GM20000 (cell line): ENCODE measurements at places on chromosomes 7 and 10.

- DNase-seq = no peak
Observed at GRCh38 chr10:42111076-42111475, 527.3 kb downstream of the ZNF33B start.

GRCh38 chr10:79244841-79245504, 102.3 kb upstream of the PPIF start:
- DNase-seq = peak; percentile 77

- peak; percentile 15 for DNase-seq
Observed at GRCh38 chr7:122528879-122529481, 169.9 kb downstream of the RNF133 start.

- DNase-seq = no peak
Observed at GRCh38 chr7:2638224-2638991, 6.6 kb downstream of the TTYH3 start.

- DNase-seq = no peak
Observed at GRCh38 chr7:139744768-139745677, 32.8 kb downstream of the HIPK2 start.

GRCh38 chr7:101854084-101854865, 36.8 kb downstream of the CUX1 start:
- DNase-seq = no peak

- no peak for DNase-seq
Observed at GRCh38 chr10:60291344-60291930, 98.2 kb downstream of the ANK3 start.

DNA sequence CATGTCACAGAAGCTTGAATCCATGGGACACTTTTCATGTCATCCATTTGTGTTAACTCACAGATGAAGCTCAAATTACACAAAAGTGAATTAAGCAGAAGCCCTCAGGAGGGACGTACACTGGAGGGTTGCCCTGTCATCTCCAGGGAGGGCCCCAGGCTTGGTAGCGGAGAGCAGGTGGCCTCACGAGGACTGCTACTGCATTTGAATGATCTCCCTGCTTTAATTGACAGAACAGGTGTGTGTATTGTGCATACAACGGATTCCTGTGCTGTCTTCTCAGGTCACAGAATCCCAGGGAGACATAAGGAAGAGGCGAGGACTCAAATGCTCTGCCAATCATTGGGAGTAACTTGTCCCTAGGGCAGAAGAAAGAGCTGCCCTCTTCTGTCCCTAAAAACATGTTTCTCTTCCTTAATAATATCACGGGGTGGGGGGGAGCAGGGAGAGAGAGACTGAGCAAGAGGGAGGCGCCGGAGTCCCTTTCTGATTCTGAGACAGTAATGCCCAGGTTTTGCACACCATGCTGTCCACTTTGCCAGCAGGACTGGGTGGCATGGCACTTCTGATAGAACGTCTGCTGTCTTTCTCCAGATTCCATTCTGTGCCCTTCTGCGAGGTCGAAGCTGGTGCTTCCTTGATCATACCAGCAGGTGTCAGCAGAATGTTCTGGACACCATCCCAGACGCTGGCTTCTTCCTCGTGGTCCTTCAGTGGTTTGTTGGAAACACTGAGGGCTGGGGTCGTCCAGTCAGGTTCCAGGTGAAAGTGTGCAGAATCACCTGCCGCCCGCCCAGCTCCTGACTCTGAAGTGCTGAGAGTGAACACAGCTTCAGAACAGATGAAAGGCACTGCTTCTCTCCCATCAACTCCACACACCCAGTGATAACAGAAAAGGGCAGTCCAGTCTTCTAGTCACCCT, 26.2 kb upstream of the RASGEF1A start:
- peak; percentile 71 for DNase-seq

DNA sequence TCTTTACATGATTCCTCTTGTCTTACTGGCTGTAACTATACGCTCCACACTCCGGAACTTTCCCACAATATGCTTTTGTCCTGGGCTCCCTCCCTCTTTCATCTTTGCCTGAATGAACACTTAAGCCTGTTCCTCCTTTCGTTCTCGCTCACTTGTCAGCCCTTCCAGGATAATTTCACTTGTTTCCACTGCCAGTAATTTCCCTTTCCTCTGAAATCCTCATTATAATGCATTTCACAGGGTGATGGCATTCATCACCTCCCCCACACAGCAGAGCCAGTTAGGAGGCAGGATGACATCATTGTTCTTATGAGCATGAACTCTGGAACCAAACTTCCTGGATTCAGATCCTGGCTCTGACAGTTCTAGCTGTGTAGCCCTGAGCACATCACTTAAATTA, 372.6 kb downstream of the GPR158 start:
- no peak for DNase-seq

DNA sequence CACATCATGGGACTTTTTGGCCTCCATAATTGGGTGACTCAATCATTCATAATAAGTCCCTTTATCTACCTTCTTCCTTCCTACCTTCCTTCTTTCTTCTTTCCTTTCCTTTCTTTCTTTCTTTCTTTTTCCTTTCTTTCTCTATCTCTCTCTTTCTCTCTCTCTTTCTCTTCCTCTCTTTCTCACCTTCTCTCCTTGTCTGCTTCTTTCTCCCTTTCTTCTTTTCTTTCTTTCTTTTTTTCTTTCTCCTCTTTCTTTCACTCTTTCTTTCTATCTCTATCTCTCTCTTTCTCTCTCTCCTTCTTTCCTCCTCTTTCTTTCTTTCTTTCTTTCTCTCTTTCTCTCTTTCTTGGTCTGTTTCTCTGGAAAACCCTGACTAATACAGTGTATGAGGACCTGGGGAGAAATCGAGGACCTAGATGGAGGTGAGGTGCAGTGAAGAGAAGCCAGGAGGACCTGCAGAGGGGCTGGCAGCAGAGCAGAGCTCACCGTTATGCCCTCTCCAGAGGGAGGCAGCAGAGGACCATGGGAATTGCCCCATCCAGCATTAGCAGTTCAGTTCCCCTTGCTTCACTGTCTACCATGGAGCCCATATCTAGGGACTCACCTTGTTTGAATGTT, 52.7 kb upstream of the BTRC start:
- peak; percentile 67 for DNase-seq

DNA sequence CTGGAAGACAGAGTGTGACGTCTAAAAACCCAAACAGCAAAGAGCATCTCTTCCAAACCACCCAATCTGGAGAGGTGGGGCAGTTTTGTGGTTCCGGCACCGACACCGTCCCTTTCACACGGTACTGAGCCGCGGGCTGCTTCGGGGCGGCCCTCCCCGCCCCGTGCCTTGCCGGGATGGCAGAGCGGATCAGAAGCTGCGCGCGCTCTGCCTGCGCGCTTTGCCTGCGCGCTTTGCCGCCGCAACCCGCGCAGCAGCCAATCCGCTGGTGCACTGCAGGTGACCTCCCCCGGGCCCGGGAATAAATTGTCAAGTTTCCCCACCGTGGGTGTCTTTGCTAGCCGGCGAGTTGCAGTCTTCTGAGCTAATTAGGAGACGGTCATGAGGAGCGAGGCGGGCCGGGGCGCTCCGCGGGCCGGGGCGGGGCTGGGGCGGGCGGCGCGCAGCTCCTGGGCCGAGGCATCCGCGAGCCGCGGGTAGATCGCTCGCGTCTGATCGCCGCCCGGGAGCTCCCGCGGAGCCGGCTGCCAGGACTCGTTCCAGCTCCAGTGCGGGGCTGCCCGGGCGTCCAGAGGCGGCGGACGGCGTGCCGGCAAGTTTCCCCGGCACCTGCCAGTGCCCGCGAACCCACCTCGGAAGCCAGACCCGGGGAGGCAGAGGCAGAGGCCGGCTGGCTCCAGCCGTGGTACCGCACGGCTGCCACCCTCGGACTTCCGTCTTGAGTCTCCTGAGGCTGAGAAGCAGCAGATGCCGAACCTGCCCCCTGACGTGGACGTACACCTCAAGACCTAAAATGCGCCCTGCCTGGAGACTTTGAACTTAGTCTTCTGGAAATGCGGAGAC, 536.0 kb upstream of the GALNT17 start:
- DNase-seq = peak; percentile 40
